Stimulated activated CD4-positive, alpha-beta T cell treated with anti-CD3 and anti-CD28 coated beads, Interleukin-4, amount 100 ng/mL, for 1 hour (primary cell): ENCODE measurements at places on chromosomes 7 and 10.

- no peak for DNase-seq
Observed at GRCh38 chr10:95730233-95730632, 25.7 kb upstream of the ENTPD1 start.

DNA sequence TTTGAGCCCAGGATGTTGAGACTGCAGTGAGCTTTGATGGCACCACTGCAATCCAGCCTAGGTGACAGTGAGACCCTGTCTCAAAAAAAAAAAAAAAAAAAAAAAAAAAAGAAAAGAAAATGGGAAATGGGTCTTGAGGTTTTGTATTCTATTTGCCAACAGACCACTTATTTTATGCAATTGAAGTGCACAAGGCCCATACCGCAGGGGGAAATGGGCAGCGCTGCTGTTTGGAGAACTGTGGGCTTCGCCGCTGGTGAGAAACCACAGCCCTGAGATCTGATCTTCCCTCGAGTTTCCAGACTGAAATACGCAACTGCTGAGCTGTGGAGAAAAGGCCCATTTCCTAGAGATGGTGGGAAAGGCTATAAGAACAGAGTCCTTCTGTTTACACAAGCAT, 512.0 kb downstream of the TCERG1L start:
- no peak for DNase-seq

DNA sequence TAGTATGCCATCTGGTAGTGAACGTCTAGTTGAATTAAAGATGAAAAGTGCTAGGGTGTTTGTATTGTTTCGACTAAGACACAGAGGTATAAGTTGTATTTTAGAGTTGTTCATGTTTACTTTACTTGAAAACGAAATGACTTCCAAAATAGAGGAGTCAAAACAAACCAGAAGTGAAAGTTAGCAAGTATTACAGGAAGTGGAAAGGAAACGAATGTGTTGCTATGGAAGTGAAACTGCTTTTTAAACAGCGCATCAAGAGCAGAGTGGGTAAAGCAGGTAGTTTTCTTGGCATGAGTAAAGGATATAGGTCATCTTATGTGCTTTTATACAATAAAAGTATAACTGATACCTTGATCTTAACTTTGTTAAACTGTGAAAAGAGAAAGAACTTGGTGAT, 20.0 kb upstream of the GALNTL5 start:
- DNase-seq = no peak

DNA sequence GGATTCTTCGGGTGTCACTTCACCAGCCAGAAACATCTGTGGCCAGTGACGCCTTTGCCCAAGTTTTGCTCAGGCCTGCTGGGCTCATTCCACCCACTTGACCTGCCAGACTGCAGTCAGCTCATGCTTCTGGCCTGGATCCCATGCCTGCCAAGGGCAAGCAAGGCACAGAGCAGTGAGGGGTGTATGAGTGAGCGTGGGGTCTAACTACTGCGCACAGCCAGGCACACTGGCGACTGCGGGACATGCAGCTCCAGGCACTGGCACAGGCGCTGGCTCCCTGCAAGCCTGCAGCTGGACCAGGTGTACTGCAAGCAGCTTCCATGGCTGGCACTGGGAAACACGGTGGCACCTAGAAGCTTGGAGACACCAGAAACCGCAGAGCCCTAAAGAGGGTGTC, 80.1 kb downstream of the MTERF1 start:
- DNase-seq = no peak

DNA sequence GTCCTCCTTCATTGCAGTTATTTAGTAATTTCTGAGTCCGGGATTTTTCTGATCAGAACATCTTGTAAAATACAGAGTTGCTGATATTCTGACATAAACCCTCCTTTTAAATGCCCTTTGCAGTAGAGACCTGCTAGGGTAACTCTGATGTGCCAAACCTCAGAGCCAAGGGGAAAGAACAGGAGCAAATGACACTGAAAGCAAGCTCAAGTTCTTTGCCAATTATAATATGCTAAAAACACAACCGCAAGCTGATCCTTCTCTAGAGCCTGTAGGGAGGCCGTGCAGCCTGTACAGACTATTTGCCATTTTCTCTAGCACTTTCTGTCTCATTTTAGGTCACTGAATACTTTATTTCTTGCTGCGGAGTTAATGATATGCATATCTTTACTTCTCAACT, 240.4 kb downstream of the CAMK1D start:
- no peak for DNase-seq
